ENCODE measurements at places on chromosomes 6 and 20.

DNA sequence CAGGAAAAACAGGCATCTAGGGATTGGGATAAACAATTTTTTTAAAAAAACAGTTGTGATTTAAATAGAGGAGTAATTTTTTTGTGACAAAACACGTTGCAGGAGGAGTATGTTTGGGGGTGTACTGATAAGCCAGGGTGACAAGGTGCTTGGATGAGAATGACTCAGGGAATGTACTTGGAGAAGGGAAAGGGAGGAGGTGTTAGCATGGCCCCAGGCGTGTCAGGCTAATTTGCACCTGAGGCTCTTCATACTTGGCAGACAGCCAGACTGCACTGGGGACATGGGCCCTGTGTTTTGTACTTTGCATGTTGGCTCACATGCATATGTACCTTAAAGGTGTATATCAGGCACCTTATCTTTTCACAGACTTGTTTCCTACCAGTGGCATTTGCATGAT lies 22.8 kb downstream of the PANK2 start:
- no peak for DNase-seq

DNA sequence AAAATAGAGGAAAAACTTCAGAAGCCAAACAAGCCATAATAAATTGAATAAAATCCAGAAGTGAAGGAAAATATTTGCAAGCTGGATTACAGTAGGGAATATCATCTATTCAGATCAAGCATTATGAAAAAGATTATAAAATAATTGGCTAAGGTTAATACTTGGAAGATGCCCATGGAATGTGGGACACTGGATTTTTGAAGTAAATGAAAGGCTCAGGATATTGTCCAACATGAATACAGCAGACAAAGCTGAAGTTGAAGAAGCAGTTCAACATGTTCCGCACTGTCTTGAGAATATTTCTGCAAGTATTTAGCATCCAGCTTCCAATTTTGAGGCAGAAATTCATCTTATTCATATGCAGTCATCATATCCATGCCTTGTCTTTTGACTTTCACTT lies 1278.4 kb upstream of the GJE1 start:
- DNase-seq: no peak

DNA sequence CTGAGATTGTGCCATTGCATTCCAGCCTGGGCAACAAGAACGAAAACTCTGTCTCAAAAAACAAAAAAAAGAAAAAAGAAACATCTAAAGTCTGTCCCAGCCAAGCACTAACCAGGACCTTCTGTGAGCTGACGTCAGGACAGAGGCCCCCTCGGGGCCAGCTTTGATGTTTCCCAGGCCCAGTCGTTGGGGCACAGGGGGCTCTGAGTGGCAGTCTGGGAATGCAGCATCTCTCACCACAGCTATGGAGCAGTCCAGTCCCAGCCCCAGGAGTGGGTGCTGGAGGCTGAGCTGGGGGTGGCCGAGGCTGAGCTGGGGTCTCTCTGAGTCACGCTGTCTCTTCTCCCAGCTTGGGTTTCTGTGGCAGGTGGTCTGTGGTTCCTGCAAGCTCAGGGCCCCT lies 46.0 kb upstream of the SRF start:
- DNase-seq: no peak

- no peak for DNase-seq
These were observed 109.8 kb downstream of the BACH2 start for GRCh38 chr6:90186637-90187371.

- DNase-seq: no peak
These were observed 42.3 kb upstream of the PTPN1 start for GRCh38 chr20:50467718-50468356.

- DNase-seq: no peak
These were observed 55.5 kb downstream of the FOXC1 start for GRCh38 chr6:1665214-1665613.

GRCh38 chr20:45263556-45264266 lies 9.3 kb upstream of the SLPI start:
- DNase-seq: no peak

GRCh38 chr6:21846541-21847451 lies 253.2 kb downstream of the SOX4 start:
- peak; percentile 43 for DNase-seq

GRCh38 chr6:81051952-81052351 lies 700.5 kb downstream of the TENT5A start:
- no peak for DNase-seq
